ENCODE measurements at places on chromosomes 7 and 10.

DNA sequence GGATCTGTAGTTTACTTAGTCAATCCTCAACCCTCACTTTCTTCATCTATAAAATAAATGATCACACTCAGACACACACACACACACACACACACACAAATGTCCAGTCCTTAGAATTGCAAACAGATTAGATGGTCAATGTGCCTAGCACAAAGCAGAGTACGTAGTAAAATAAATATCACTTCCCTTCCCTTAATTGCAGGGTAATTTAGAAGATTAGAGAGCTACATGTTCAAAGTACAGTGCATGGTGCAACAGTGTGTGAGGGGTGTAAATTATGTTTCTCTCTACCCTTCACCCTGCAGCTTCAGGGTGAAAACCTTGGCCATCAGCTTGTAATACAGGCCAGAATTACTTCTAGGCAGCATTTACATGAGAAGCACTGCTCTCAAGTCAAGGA, 187.0 kb upstream of the GHITM start:
- no peak overlapping the region for H3K4me3 ChIP-seq
- no peak overlapping the region for H3K27ac ChIP-seq
- no peaks in the 10 kb centered on the region for H3K4me1 ChIP-seq

DNA sequence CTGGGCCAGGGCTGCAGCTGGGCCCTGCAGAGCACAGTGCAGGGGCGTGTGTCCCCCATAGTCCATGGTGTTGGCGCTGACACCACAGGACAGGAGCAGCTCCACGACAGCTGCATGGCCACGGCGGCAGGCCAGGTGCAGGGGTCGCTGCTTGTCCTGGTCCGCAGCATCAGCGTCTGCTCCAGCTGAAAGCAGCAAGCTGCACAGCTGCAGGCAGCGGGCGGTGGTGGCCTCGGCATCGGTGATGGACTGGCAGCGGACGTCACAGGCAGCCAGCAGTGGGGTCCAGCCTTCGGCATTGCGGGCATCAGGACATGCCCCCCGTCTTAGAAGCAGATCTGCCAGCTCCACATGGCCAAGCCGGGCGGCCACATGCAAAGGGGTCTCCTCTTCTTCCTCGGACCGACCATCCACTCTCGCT, 6.0 kb downstream of the ASB10 start:
- H3K4me1 ChIP-seq: peaks cover 3% of the 10 kb centered on the region
- H3K27me3 ChIP-seq: no peaks in the 10 kb centered on the region
- H3K4me3 ChIP-seq: no peak overlapping the region

GRCh38 chr7:19572566-19572965, 136.3 kb downstream of the POLR1F start:
- no peak overlapping the region for H3K4me3 ChIP-seq
- no peak overlapping the region for H3K27ac ChIP-seq
- no peaks in the 10 kb centered on the region for H3K27me3 ChIP-seq

GRCh38 chr10:133068111-133069032, 19.4 kb upstream of the ADGRA1 start:
- DNase-seq: no peak
- H3K27me3 ChIP-seq: no peaks in the 10 kb centered on the region
- no peaks in the 10 kb centered on the region for H3K36me3 ChIP-seq

GRCh38 chr10:62915158-62915557, 99.0 kb upstream of the EGR2 start:
- H3K36me3 ChIP-seq: no peaks in the 10 kb centered on the region
- no peak for DNase-seq
- no peaks in the 10 kb centered on the region for H3K4me1 ChIP-seq
- no peak overlapping the region for H3K4me3 ChIP-seq
- no peaks in the 10 kb centered on the region for H3K27me3 ChIP-seq

DNA sequence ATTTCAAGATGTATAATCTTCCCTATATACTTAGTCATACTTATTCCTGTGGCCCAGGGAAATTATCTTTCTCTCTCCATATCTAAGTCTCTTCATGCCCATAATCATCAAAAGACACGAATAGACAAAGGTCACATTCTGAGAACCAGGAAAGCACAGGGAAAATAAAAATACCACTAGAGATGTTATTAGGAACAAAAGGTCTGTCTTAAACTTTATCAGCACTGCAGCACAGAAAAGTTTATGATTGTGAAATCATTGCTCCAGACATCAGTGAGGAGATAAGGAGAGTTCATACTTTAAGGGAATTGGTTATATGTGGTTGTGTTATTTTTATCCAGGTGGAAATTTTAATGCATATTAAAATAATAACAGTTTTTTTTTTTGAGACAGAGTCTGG, 974.6 kb upstream of the CELF2 start:
- no peaks in the 10 kb centered on the region for H3K36me3 ChIP-seq
- no peaks in the 10 kb centered on the region for H3K27me3 ChIP-seq
- no peak overlapping the region for H3K27ac ChIP-seq
- H3K4me1 ChIP-seq: no peaks in the 10 kb centered on the region
- H3K4me3 ChIP-seq: no peak overlapping the region

- H3K4me3 ChIP-seq: no peak overlapping the region
- H3K27me3 ChIP-seq: no peaks in the 10 kb centered on the region
- H3K27ac ChIP-seq: no peak overlapping the region
- H3K4me1 ChIP-seq: no peaks in the 10 kb centered on the region
- no peaks in the 10 kb centered on the region for H3K36me3 ChIP-seq
- DNase-seq: no peak
Measured at GRCh38 chr10:119333146-119333792, 125.9 kb downstream of the GRK5 start.
